Liver (tissue), 10 donors: ENCODE measurements at places on chromosomes 2 and 18.

DNA sequence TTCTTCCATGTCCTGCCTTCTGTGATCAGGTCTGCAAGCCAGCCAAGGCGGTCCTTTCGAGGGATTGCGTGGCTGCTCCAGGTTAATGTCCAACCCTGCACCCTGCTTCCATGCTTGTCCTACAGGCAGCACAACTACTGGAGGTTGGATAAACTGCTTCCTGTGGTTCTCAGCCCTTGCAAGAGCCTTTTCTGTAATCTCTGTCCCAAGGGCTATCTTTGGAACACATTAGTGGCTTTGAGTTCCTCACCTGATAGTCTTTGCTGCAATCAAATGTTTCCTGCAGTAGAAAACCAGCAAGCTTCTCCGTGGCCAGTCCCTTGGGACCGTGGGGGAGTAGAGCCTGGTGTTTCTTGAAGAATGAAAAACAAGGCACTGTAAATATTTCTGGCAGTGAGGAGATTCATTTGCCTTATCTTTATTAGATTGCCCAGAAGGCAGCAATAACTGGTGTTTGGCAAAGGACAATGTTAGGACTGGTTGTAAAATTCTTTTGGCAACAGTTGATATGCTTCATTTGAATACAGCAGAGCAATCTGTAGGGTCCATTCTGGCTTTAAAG, 214.4 kb downstream of the FHOD3 start:
- no peak for DNase-seq

GRCh38 chr18:79393635-79394533, 1.8 kb upstream of the NFATC1 start:
- peak; percentile 69 for DNase-seq

DNA sequence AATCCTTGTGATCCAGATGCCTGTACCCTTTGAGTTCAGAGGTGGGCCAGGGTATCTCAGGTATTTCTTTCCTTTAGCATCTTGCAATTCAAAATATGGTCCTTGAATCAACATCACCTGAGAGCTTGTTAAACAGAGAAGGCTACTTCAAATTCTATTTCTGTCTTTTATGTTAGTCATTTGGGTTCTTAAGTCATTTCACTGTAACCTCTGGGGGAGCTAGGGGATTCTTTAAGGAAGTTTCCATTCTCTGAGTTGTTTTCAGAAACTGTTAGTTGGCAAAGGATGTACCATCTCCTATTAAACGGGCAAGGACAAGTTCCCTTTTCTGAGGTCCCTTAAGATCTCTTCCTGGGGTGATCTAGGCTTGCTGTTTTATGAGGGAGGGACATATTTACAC, 16.6 kb downstream of the CFLAR start:
- no peak for DNase-seq

GRCh38 chr2:216678813-216679657, 16.3 kb downstream of the IGFBP5 start:
- no peak for DNase-seq

DNA sequence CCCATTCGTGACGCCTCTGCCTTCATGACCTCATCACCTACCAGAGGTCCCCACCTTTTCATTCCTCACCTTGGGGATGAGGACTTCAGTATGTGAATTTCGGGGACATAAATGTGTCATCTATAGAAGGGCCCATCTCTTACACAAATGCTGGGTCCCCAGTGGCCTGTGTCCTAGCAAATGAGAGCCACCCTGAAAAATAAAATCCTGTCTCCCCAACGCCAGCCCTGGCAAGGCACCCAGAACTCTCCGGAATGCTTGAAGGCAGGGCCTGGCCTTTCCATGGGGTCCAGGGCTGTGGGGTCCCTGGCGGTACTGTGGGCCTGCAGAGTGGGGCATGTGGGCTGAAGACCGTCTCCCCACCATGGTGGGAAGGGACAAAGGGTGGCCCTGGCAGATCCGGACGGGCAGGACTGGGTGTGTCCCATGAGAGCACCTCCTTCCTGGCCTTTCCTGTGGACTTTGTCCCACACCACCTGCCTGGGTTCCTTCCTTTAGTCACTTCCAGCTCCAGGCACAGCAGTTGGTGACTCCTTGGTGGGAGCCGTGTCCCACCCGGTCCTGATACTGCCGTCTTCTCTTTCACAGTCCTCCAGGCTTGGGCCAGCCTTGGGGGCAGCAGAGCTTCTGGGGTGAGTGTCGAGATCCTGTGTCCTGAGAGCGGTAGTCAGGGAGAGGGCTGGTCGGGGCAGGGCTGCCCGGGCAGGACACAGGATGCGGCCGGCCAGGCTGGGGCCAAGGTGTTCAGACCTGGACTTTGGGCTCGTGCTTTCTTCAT, 18.6 kb downstream of the CAPN10 start:
- no peak for DNase-seq

GRCh38 chr2:52220393-52220792, 1188.5 kb upstream of the NRXN1 start:
- DNase-seq: no peak

DNA sequence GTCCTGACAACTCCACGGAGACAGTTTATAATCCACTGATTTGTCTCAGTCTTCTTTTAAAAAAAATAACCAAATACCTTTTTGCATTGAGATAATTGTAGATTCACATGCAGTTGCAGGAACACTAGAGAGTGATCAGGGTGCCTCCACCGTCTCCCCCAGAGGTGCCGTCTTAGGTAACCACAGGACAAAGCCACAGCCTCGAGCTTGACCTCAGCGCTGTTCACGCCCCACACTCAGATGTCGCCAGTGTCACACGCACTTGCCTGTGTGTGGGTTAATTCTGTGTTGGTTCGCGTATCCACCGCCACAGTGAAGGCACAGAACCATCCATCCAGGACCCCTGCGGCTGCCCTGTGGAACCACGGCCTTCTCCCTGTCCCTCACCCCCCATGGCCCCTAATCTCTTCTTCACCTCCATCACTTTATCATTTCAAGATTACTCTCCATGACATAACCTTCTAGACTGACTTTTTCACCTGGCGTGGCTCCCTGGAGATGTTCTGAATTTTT, 295.0 kb upstream of the HDAC4 start:
- DNase-seq: no peak

GRCh38 chr18:3055816-3056215, 42.9 kb upstream of the LPIN2 start:
- DNase-seq: no peak
